GM12864 (cell line): ENCODE measurements at places on chromosomes 1 and 21.

- DNase-seq, result no peak
Observed at GRCh38 chr1:106534612-106535011, 521.9 kb upstream of the PRMT6 start.

- no peak for DNase-seq
Observed at GRCh38 chr21:36543924-36544323, 64.0 kb upstream of the CLDN14 start.

DNA sequence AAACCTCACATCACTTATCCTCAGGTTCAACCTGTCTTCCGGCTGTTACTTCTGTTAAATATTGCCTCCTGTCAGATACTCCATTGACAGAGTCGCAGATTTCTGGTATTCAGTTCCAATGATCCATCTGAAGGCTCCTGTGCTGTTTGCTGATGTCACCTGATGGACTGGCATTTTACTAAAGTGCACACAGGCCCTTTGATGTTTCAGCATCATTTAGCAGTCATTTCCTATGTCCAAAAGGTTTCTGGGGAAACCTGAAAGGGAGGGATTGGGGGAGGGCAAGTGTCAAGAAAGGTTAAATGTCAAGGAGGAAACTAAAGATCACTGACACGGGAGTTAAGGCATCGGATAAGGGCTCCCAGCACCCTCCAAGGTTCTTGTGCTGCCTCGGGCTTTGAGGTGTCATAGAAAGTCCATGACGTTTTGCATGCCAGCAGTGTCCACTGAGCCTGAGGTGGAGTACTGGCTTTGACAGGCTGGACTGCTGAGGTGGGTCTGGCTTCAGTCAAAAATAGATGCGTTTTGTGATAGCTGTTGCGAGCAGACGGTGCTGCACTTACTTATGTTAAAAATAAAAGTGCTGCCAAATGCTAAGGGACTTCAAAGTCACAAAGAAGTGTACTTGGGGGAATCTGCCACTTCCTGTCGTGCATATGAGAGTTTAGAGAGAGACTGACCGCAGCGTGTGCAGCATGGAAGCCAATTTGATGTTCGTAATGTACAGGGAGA lies 30.8 kb downstream of the XCL2 start:
- no peak for DNase-seq

DNA sequence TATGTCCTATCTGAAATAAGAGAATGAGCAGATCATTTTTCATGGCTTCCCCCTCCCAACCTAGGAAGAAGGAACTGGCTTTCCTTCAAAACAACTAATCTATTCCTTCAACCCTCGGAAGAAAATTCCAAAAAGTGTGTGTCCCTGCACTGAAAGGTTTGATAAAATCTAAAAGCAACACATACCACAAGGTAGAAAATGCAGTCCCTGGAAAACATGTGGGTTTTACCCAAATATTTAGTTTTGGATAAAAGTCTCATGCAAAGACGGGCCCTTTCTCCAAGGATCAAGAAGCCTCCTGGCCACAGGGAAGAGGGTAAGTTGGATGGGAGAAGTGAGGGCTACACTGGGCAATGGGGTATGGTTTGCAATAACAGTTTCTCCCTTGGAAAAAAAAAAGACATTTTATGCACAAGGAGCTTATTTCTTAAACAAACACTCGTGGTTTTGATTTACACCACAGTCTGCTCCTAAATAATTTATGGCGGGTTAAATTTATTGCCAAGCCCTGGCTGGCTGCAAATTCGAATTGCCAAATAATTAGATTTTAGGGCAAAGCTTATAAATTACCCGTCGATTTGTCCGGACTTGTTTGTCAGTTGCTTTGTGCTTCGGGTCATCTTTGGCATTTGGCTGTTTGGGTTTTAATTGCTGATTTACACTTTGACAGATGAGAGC lies 28.9 kb downstream of the ERI3 start:
- DNase-seq, result no peak

DNA sequence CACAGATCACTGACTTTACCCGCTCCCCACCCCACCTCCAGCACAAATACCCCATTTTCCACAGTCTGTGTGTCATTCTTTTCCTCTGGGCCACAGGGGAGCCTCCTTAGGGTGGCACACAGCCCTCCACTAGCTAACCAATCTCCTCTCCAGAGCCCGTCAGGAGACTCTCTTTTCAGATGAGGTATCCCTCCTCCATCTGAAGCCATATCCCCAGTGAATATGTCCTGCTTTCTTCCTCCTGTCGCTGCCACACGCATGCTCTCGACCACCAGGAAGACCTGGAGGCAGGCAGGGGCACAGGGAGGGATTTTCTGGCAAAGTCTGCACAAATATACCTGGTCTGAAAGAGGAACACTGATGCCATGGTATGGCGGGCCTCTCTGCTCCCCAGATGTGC lies 635 bp downstream of the ZNF648 start:
- DNase-seq, result no peak
